ENCODE measurements at places on chromosomes 4 and X.

- no peak for DNase-seq
Observed at GRCh38 chr4:25759101-25759500, 103.5 kb downstream of the SLC34A2 start.

DNA sequence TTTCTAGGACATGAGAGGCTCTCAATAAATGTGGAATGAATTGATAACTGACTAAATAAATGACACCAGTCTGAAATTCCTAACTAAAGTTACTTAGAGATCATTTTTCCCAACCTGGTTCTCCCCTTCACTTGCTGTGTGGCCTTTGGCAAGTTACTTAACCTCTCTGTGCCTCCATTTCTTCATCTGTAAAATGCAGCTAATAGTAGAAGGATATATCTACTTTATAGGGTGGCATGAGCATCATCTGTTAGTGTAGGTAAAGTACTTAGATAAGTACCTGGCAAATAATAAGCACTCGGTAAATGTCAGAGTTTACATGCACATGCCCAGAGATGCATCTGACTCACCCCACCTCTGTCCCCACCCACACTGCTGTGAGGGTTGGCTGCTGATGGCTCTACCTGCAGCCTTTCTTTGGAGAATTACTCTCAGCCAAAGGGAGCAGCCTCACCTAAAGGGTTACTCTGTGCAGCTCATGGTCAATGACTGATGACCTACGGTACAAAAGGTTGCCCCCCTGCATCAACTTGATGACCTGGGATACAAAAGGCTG, 139.3 kb downstream of the CHIC2 start:
- DNase-seq: no peak

DNA sequence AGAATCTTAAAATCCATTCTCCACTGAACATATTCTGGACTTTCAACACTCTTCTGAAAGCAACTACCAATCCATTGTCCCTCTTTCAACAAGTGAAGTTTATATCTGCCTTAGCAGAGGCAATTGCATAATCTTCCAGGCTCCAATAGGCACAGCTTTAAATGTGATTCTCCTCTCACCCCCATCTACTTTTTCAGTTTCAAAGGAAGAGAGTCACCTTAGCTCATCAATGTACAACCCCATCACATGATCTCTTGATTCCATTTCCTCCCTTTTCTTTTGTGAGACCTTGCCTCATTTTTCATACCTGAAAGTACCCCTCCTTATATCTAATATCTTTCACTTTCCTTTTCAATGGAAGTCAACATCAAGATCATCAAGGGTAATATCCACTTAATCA, 921.7 kb upstream of the EPHA5 start:
- no peak for DNase-seq

DNA sequence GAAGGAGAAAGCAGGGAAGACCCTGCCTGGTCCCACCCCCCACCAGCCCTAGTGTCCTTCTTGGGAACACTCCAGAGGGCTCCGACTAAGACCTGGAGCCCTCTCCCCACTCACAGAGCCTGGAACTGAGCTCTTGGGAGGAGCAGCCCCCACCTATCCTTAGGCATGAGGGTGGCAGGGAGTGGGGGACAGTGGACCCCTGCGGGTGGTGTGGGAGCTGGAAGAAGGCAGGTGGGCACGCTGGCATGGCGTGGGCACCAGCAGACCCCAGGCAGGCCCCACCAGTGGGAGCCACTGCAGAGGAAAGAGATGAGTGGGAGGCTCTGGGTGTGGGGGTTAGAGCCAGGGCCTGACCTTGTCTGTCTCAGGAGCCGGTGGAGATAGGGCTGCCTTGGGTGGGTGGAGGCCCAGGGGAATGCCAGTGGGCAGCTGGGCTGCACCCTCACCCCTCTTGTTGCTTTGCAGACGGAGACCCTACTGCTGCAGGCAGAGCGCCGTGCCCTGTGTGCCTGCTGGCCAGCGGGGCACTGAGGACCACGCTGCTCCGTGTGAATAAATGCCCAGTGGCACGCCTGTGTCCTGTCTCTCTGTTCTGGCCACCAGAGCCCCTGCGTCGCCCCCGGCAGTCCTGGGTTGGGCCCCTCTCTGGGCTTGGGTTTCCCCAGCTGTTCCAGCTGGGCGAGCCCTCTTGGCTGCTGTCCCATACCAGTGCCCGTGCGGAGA, 15.6 kb upstream of the NAT8L start:
- no peak for DNase-seq

DNA sequence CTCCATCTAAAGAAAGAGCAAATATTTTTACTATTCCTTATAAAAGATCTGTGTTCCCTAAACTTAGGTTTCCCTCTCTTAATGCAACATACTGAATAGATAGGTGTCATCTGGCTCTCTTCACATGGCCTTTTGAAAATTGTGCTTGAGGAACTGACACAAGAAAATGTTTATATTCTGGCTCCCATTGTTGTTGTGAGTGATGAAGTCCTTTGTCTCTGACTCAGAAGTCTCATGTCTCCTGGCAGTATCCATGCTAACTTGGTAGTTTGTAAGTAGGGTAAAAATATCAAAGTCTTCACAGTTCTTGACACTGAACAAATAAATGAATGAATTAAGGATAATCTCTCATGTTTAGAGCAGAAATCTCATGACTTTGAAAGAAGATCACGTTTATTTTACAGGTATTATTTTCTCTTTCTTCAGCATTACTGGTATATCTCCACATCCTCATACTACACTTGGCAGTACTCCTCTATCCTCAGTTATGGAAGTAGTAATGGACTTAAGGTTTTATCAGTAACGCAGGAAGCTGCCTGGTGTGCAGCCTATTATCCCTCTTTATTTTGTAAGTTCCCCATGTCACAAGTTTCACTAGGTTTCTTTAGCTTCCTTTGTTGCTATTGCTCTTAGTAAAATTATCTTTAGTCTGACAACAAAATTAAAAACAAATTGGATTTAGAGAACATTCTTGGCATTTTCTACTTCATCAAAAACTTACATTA, 14.2 kb upstream of the PABPC4L start:
- no peak for DNase-seq

DNA sequence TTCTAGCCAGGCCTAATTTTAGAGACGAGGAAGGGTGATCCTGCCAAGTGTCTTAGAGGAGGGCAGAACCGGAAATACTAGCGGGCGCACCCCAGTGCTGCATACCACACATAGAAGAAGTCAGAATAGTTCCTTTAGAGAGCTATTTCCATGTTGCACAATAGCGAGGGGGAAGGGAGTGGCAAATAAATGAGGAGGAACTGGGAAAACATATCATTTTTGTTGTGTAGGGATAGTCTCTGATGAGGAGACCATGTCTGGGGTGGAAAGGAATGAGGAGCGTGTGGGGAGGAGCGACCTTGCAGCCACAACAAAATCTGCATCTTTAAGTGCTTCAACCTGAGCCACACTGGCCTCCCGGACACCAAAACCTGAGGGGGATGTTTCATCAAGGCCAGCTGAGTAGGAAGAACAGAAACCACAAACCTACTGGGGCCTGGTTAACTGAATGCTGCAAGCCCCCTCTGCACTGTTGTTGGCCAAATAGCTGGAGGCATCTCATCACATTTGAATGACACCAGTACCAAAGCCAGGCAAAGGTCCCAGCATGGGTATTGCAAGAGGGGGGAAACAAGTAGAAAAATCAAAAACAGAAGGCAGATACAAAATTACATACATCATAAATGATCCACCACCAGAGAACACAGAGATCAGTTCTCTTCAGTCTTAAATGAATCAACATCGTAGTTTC, 26.7 kb upstream of the C1QTNF7 start:
- peak; percentile 3 for DNase-seq

DNA sequence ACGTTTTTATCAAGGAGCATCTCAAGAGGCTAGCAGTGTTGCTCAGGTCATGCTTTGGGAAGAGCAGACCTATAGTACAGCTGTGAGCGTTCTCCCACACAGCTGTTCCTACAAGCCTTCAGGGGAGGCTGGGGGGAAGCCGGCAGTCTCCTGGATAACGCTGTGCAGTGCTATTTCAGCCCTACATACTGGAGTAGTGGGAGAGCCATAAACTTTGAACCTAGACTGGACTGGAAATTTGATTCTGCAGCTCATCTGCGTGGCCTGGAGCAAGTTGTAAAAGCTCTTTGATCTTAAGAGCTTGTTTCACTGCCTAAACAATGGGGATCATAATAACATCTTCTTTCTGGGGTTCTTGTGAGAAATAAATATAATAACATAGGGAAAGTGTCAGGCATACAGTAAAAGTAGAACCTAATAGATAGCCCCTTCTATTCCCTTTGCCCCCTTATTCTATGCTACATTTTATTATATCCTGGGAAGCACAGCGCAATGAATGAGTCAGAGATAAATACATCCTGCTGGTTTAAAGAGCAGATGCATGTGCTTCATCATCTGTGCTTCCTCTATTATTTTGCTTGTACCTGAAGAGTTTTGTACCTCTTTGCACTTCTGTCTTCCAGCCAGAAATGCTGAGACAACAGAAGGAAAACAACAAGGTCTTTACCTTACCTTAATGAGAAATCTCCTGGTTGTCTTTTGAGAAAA, 14.7 kb upstream of the AMBN start:
- no peak for DNase-seq

- DNase-seq: no peak
Observed at GRCh38 chr4:170736710-170737109, 647.0 kb upstream of the AADAT start.
